Activated naive CD8-positive, alpha-beta T cell treated with anti-CD3 and anti-CD28 coated beads for 36 hours (primary cell): ENCODE measurements at places on chromosomes 2 and 18.
A peak's percentile ranks its signal among the peaks of the same experiment; 100 is the strongest.

DNA sequence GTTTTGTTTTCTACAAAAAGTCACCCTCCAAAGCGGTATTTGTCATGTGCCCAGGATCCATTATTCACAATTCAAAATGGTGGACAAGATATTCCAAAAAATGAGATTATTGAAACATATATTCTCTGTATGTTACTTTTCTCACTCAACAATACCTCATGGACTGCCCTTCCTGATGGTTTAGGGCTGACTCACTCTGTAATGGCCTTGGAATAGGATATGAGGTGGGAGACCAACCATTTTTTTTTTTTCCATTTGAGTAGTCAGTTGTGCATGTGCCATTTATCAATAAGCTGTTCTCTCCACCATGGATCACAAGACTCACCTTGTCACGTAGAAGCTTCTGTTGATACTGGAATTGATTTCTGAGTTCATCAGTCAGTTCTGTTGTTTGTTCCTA is 64.5 kb downstream of the LYPD6 start:
- H3K4me1 ChIP-seq: no peaks in the 10 kb centered on the region
- H3K27ac ChIP-seq: no peak overlapping the region
- DNase-seq: no peak

DNA sequence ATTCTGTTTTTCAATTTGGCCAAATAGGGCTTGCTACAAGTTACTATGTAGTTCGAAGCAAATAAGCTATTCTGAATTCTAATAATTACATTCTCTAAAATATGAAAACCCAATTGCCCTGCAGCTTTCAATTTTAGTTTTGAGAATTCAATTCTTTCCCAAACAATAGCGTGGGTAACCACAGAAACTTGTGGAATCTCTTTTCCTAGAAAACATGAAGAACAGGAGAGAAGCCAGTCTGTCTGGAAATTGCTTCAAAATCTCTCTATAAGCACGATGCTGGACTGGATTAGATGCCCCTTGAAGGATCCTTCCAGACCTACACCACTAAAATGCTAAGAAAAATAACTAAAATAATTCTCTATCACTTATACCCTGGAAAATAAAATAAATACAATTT is 115.0 kb downstream of the THADA start:
- no peak overlapping the region for H3K4me3 ChIP-seq
- H3K27ac ChIP-seq: no peak overlapping the region
- no peaks in the 10 kb centered on the region for H3K4me1 ChIP-seq
- DNase-seq: no peak
- no peaks in the 10 kb centered on the region for H3K27me3 ChIP-seq

DNA sequence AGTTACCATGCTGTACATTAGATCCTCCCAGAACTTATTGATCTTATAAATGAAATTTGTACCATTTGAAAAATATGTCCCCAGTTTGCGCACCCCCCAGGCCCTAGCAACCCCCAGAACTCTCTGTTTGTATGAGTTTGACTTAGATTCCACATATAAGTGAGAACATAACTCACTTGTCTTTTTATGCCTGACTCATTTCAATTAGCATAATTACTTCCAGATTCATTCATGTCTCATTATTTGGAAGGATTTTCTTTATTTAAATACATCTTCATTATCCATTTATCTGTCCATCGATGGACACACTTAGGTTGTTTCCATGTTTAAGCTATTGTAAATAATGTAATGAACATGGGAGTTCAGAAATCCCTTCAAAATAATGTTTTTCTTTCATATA is 705.9 kb downstream of the CCDC85A start:
- no peak overlapping the region for H3K4me3 ChIP-seq
- H3K4me1 ChIP-seq: no peaks in the 10 kb centered on the region
- H3K27me3 ChIP-seq: no peaks in the 10 kb centered on the region
- DNase-seq: no peak
- no peak overlapping the region for H3K27ac ChIP-seq

GRCh38 chr18:75169411-75169810 is 39.5 kb downstream of the PTGR3 start:
- peaks cover 11% of the 10 kb centered on the region for H3K4me1 ChIP-seq
- no peak overlapping the region for H3K27ac ChIP-seq
- H3K27me3 ChIP-seq: peaks cover 4% of the 10 kb centered on the region
- no peak overlapping the region for H3K4me3 ChIP-seq

- DNase-seq: no peak
- no peak overlapping the region for H3K27ac ChIP-seq
Observed at GRCh38 chr2:160956243-160956802, 203.9 kb upstream of the TANK start.

- H3K27ac ChIP-seq: no peak overlapping the region
- no peak overlapping the region for H3K4me3 ChIP-seq
- H3K27me3 ChIP-seq: no peaks in the 10 kb centered on the region
- no peaks in the 10 kb centered on the region for H3K36me3 ChIP-seq
- no peak for DNase-seq
- no peaks in the 10 kb centered on the region for H3K4me1 ChIP-seq
Observed at GRCh38 chr2:1692342-1692741, 52.0 kb downstream of the PXDN start.

DNA sequence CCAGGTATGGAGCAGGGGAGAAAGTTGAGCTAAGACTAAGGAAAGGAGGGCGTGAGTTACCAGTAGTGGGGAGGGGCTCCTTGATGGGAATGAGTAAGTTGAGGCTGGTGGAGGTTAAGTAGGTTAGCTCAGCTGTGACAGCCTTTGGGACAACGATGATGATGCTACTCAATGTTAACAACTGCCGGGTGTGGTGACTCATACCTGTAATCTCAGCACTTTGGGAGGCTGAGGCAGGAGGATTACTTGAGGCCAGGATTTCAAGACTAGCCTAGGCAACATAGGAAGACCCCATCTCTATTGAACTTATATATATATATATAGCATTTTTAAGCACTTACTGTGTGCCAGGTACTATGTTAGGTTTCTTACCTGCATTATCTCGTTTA is 48.4 kb downstream of the HK2 start:
- no peaks in the 10 kb centered on the region for H3K4me1 ChIP-seq
- DNase-seq: no peak
- H3K36me3 ChIP-seq: peaks cover 42% of the 10 kb centered on the region

- no peaks in the 10 kb centered on the region for H3K27me3 ChIP-seq
- no peaks in the 10 kb centered on the region for H3K36me3 ChIP-seq
- no peak overlapping the region for H3K4me3 ChIP-seq
Observed at GRCh38 chr2:70717431-70718038, 50.5 kb downstream of the ADD2 start.

- DNase-seq: no peak
- peaks cover 10% of the 10 kb centered on the region for H3K27me3 ChIP-seq
- no peaks in the 10 kb centered on the region for H3K4me1 ChIP-seq
- H3K36me3 ChIP-seq: no peaks in the 10 kb centered on the region
- H3K4me3 ChIP-seq: no peak overlapping the region
- no peak overlapping the region for H3K27ac ChIP-seq
Observed at GRCh38 chr2:177873915-177874314, 198.7 kb downstream of the PDE11A start.

- no peak overlapping the region for H3K4me3 ChIP-seq
- peaks cover 42% of the 10 kb centered on the region for H3K27me3 ChIP-seq
- peaks cover 2% of the 10 kb centered on the region for H3K4me1 ChIP-seq
- H3K36me3 ChIP-seq: no peaks in the 10 kb centered on the region
- peak; percentile 26 for DNase-seq
- H3K27ac ChIP-seq: no peak overlapping the region
Observed at GRCh38 chr18:34493566-34494358, 216.3 kb upstream of the DTNA start.

GRCh38 chr2:140136366-140136765 is 1356.2 kb upstream of the NXPH2 start:
- H3K4me3 ChIP-seq: no peak overlapping the region
- no peaks in the 10 kb centered on the region for H3K36me3 ChIP-seq
- H3K27me3 ChIP-seq: no peaks in the 10 kb centered on the region
- no peaks in the 10 kb centered on the region for H3K4me1 ChIP-seq
- no peak overlapping the region for H3K27ac ChIP-seq

DNA sequence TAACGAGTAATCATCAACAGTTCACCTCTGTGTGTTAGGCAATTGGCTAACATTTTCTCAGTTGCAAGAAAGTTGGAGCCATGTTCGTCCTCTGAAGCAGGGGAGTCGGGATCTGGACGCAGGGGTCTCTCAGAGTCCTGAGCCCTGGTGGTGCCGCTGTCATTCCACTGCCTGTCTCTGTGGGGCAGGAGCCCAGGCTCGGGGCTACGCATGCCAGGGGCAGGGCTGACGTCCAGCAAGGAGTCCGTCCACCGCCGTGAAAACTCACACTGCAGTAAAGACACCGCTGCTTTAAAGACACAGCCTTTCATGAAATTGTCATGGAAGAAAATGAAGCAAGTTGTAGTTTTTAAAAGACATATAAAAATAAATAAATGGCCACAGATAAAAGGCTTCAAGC is 571.1 kb upstream of the SOX11 start:
- H3K4me3 ChIP-seq: no peak overlapping the region
- no peaks in the 10 kb centered on the region for H3K4me1 ChIP-seq
- no peak for DNase-seq

DNA sequence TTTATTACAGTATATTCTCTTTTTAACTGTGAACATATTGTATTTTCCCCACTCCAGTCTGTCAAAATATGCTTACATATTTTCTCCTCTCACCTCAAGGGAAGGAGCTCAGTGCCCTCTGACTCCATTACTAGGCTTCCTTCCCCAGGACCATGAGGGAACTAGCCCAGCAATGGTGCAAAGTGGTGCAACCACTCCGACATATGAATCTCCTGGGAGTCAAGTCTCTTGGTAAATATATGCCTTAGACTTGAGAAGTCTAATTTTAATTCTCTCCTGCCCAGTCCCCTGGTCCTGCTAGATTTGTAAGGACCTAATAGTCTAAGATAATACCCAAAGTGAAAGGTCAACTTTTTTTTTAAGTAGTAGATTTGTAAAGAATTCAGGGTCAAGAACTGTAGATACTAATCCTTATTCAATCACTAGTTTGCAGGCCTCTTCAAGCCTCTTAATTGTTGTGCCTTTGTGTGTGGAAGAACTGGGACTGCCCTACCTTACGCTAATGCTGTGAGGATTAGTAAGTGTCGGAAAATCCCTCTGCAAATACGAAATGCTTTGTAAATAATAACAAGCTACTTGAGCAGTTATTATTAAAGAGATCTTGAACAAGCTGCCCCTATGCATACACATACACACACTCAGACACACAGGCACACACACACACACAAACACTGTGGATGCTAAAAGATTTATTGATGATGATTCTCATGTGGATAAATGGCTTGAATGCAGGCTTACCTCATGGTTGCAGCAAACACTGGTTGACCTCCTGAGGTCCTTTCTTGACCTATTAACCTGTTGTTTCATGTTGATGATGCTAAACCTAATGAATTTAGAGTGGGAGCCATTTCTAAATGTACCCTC is 251.2 kb upstream of the PARD3B start:
- peaks cover 15% of the 10 kb centered on the region for H3K27me3 ChIP-seq
- no peak for DNase-seq
- no peaks in the 10 kb centered on the region for H3K36me3 ChIP-seq
